Inflammatory macrophage (primary cell): ENCODE measurements at places on chromosomes 2 and 18.

DNA sequence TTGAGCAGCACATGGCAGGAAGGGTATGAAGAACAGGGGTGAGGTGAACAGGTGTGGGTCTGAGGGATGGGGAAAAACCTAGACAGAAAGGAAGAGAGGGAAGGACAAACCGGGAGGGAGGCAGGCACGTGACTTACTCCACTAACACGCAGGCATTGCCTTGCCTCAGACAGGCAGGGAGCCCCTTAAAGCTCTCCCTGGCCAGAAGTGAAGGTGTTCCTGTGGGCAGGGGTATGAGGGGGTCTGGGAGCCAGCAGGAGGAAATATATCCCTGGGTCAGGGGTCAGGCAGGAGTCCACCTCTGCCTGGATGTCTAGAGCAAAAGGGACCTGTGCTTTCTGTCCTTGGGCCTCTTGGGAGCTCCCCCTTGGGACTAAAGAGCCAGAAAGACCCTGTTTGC, 135.3 kb upstream of the EPAS1 start:
- DNase-seq = no peak

- no peak for DNase-seq
Measured at GRCh38 chr2:142575561-142575960, 301.9 kb upstream of the KYNU start.

DNA sequence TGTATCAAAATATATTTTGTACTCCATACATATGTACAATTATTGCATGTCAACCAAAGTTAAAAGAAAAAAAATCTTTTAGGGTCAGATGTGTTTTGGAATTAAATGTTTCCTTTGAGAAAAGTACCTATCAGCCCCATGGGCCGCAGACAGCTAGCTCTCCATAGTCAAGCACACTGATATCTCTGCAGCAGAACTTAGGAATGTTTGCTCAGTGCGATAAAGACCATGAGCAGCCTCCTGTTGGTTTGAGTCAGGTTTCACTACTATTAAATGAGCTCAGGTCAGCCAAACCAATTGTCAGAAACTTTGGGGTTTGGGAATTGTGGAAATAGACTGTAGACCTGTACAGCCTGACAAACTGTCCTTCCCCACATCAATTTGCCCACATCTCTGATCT, 33.7 kb downstream of the LCT start:
- no peak for DNase-seq

- no peak for DNase-seq
Measured at GRCh38 chr18:7023063-7023580, 94.5 kb downstream of the LAMA1 start.

DNA sequence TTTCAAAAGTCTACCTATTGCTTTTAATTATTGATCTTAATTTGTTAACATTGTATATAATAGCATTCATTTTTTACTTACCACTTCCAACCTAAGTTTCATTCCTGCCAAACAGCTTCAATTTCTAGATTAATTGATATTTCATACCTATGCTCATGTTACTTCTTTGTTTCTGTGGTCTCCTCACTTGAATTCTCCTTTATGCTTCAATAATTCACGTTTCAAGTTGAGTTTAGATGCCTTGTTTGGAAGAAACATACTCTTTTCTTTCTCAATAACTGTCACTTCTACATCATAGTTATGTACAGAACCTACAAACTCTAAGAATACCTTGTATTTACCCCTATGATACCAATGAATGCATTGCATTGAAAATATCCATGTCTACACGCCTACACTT, 862.2 kb upstream of the LRATD1 start:
- no peak for DNase-seq

GRCh38 chr2:148052687-148053086, 31.8 kb downstream of the MBD5 start:
- no peak for DNase-seq

- peak; percentile 32 for DNase-seq
Measured at GRCh38 chr2:71460595-71461303, 7.4 kb downstream of the DYSF start.

DNA sequence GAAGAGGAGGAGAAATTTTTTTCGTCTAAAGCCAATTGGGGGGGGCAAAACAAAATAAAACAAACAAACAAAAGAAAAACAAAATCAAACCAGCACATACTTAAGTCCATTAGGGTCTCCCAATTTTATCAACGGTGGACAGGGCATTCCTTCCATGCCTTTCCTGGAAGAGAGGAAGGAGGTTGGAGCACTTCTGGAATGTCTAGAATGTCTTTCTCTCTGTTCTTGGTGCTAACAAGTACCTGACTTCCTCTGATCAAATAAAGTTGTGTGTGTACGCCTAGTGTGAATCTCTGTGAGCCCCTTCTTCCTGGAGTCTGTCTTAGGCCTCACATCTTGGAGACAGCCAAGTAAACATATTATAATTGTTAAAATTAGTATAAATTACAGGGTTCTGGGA, 399.0 kb upstream of the LRRTM1 start:
- DNase-seq = no peak

DNA sequence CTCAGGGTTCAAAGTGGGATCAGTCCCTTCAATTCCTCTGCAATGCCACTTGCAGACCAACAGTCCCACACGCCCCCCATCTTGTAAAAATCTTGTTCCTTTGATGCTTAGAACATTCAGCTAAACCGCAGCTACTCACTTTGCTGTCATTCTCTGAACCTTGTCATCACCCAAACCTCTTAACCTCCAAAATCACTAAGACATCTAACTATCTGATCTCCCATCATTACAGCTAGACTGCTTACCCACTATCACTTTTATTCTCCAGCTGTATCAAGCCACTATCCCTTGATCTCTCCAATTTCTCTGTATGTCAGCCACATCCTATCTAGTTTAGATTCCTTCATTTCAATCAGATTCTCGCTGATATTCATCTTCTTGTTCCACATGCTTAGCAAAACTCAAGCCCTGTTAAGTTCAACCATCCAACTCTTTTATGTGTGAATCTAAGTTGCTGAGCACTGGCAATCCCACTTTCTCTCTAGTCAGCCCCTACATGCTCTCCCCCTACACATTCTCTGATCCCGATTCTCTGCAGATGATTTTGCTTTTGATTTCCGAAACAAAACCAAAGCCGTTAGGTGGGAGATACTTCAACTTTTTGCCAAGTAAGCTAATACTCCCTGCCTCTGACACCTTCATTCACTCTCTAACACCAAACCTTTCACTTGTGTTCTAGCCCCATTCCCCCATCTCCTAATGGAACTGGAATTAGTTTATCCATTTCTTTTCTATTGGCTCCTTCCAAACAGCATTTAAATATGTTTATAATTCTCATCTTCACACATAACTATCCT, 4.6 kb downstream of the GTF3C2 start:
- no peak for DNase-seq

GRCh38 chr2:99275882-99276281, 20.4 kb upstream of the LYG2 start:
- DNase-seq = no peak

DNA sequence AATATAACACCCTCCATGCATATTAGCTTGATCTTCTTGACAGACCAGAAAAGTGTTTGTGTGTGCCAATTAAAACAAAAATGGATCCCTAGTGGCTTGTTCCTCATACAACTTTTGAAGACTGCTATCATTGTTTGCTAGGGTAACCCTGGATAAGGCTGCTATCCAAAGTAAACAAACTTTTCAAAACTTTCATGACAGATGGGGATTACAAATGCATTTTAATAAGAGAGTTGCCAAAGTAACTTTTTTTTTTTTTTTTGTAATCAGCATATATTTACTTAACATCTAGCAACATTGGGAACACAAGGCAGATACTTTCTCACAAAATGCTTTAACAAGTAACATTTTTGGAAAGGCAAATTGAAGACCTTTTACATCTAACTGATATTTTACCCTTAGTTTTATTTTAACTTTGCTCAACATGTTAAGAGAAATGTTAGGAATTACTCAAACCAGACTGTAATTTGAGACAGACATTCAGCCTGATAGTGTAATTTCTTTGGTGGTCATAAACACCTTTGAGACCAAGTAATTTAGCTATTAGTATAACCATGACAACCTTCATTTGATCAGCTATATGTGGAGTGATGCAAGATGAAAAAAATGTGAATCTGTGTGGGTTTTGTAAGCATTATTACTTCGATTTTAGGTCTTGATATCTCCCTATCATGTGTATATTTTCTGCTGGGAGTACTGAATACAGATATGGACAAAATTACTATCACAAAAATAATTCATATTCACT, 300.9 kb downstream of the ARHGAP15 start:
- no peak for DNase-seq

DNA sequence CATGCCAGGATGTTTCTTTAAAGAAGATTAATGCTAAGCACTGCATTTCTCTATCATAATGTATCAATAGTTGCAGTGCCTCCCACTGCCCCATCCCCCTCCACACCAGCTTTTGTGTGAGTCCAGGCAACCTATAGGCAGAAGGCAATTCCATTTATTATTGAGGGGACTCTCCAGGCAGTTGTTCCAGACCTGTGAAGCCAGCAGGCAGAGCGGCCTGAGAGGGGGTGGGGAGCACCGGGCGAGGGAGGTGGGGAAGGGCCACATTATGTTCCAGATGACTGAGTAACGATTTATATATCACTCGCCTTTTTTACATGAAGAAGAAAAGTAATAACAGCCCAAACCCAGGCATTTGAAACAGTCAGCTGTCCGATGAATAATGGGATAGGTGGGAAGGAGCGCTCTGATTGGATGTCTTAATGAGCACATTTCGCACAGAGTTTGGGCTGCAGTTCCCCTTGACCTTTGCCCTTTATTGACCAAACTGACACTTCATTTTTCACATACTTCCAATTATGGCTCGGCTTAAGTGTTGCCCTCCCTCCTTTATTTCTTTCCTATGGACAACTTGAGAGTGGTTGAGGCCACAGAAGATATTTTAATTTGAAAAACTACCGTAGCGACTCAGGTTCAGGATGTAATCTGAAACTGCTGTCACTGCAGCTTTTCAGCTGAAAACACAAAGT, 34.4 kb downstream of the MEIS1 start:
- no peak for DNase-seq

DNA sequence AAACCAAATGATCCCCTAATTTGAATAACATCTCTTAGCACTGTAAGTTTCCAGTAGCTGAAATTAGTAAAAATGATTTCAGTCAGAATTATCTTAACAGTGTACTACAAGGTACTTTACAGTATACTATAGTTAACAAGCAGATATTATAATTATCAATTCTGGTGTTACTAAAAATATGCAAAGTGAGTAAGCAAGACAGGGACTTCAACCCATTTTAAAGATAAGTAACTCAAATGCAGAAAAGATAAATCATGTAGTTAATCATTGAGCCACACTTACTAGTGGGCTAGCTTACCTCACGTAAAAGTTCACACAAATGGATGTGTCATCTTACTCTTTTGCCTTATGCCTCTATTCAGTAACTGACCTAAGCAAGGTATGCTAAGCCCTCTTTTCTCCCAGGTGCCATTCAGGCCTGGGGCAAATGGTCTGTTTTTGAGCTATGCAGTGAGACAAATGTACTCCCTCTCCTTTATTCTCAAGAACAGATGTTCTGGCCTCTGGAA, 101.0 kb downstream of the NBAS start:
- DNase-seq = no peak

DNA sequence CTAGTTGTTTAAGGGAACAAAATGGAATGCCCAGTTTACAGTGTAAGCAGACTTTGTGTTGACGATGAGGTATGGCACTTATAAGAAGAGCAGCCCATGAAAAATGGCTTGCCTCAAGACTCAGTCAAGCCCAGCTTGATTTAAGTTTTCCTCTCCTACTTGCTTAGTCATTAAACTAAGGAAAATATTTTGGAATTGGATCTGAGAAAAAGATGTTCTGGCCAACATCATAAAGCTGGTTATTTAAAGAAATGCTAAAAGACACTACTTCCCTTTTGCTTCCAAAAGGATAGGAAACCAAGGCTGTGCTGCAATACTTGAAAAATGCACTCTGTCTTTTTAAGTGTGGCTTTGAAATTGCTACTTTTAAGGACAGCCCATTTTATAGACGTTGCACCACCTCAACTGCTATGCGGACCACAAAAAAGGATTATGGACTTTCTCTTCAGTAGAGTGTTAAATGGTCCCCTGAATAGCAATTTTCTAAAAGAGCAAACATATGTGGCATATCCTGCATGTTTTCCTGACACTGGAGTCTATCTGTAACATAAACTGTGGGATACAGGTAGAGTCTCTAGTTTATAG, 32.1 kb downstream of the CCDC141 start:
- DNase-seq = peak; percentile 3

GRCh38 chr2:47205576-47206141, 50.6 kb upstream of the STPG4 start:
- DNase-seq = no peak

DNA sequence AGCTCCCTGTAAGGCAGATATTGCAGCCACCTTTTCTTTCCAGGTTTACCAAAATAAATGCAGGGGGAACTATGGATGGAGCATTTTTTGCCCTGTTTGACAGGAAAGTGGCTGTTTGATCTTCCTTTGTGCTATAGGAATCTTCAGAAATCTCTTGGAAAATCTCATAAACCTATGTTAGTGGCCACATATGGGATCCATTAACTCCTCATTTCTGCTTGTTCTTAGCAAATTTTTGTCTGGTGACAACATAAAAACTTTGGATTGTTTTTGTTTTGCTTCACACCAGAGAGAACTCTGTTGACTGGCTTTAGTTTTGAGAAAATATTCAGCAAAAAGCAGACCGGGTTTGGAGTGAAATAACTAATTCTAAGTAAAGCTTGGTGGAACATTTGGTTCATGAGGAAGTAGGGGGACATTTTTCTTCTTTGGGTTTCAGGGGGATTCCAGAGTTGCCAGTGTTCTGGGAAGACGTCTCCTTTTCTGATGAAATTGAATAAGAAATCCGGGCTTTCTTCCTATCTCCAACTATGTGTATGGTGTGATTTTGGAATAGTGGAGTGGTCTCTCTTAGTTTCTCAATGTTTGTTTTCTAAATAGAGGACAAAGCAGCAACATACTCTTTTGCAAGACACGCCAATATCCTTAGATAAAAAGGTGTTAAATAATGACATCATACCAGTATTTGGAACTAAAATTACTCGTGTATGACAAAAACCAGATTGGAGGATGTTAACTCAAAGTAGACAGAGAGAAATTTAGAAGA, 174.4 kb downstream of the ICOS start:
- no peak for DNase-seq

GRCh38 chr2:157309878-157310277, 15.7 kb downstream of the ERMN start:
- no peak for DNase-seq
